ENCODE measurements at places on chromosomes 3 and 15.
A peak's percentile ranks its signal among the peaks of the same experiment; 100 is the strongest.

DNA sequence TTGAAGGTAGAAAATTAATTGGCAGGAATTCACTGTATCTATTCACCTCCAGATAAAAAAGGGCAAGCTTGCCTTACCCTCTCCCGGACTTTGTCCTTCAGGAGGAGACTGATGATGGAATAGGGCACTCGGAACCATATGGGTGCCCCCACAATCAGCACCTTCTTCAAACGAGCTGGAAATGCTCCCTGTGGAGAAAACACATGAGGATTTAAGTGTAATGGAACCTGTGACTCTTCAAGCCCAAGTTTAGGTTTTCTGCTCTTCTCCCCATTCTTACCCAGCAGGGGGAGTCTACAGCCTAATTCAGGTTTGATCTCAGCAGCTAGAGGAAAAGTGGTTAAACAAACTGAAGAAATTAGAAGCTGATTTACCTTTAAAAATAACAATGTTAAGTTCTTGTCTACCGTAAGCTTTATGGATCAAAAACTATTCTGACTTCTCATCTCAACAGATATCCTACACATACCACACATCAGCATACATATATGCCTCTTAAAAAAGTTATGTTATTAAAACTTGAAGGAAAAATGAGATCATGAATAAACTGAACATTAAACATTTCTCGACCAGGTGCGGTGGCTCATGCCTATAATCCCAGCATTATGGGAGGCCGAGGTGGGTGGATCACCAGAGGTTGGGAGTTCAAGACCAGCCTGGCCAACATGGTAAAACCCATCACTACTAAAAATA lies 57.5 kb upstream of the SIN3A start:
- peak; percentile 12 for DNase-seq

DNA sequence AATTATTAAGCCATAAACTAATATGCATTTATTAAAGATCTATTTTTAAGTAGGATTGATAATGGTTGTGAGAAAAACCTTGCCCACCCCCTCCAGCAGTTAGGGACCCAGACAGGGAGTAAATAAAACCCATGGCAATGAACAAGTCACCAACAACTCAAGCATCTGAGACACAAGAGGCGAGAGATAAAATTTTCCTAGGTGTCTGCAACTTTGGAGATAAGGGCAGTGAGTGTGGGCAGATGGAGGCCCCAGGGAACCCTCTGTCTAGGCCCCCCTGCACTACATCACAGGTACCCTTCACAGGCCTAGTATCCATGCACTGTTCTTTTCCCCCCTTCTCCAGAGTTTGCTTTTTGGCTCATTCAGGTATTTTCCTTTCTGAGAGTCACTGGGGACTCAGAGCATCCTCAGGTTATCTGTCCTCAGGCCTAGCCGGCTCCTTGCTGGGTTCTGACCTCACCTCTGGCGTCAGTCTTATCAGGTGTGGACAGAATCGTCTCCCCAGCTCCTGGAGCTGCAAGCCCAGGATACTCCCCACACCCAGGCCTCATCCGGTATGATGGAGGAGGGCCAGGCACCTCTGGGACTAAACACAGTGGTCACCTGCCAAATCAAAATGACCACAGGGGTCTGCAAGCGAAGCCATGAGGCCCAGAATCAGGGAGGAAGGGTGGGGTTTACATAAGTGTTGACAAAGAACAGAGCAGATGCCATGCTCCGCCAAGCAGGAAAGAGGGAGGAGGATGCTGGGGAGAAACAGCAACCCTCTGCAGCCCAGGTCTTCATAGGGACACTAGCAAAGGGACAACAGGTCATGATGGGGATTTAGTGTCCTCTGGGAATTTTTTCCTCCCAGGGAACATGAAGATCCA lies 50.4 kb downstream of the CCNL1 start:
- no peak for DNase-seq

- DNase-seq: no peak
These were observed 112.7 kb downstream of the RAB11A start for GRCh38 chr15:65981837-65982626.

DNA sequence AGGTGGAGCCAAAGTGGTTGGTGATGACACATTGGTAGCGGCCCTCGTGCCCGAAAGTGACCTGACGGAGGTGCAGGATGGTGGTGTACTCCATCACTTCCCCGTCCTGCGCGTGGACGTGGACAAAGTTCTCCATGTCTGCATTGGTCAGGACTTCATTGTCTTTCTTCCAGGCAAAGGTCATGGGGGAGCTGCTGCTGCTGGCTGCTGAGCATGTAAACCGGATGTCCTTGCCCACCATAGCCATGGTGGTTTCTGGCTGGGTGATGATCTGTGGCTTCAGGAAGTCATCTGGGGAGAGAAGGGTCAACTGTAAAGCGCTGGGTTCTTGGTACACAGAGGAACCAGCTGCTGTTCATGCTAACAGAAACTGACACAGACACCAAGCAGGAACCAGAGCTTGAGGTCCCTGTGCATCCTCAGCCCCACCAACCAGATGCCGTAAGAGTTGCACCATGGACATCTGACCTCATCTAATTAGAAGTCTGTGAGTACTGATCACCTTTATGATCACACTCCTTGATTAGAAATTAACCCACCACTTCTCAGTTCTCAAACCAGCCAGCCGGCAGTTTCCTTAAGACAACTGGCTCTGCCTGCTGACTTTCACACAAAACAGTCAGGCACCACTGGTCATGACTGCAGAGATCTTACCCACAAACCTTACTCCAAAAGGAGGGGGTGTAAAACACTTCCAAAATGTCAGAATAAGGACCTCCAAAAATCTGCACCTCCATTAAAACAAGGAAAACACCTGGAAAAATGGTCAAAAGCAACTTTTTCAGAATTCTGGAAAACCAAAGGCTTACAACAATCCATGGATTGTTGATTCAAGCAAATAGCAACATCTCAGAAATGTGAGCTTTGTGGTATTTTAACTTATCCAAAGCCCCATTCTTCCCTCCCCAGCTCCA lies 114.6 kb downstream of the LRIG1 start:
- no peak for DNase-seq

DNA sequence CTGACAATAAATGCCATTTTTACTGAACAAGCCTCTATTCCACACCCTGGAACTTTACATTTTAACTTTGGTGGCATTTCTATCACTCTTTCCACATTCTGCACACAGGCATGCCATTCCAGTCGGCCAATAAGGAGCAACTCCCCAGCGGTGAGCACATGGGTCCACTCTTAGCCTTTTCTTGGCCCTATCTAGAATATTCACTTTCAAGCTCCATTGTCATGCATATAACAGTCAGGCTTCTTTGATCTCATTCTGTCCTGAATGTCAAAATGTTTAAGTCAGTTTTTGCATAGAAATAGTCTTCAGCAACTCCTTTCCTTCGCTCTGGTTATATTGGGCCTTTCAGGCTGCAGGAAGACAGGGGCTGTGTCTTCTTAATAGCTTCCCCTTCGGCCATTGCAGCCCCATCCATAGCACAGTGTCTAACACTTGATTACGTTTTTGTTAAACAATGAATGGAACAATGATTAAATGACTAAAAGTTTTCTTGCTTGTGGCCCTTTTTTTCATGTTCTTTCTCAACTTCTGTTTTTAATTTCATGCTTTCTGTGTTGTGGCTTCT lies 427.3 kb downstream of the MFSD1 start:
- DNase-seq: no peak

GRCh38 chr3:123312331-123313265 lies 110.9 kb downstream of the SEC22A start:
- DNase-seq: no peak

- DNase-seq: peak; percentile 64
These were observed 60.3 kb downstream of the STRIT1 start for GRCh38 chr3:155233213-155233612.

DNA sequence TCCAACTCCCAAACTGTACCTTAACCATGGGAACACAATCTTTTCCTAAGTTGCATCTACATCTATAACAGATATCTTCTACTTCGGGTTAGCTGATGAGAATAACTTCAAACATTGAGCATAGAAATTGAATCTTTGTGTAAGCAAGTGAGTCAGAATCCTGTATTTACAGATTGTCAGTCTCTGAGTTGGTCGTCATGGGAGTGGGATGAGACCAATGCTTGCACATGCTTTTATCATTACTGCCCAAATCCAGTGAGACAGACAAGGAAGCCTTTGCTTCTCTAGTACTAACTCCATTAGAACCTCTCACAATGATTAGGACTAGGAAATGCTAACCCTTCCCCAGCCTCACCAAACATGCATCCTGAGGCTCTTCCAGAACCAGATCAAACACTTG lies 587.1 kb upstream of the ZNF717 start:
- no peak for DNase-seq

DNA sequence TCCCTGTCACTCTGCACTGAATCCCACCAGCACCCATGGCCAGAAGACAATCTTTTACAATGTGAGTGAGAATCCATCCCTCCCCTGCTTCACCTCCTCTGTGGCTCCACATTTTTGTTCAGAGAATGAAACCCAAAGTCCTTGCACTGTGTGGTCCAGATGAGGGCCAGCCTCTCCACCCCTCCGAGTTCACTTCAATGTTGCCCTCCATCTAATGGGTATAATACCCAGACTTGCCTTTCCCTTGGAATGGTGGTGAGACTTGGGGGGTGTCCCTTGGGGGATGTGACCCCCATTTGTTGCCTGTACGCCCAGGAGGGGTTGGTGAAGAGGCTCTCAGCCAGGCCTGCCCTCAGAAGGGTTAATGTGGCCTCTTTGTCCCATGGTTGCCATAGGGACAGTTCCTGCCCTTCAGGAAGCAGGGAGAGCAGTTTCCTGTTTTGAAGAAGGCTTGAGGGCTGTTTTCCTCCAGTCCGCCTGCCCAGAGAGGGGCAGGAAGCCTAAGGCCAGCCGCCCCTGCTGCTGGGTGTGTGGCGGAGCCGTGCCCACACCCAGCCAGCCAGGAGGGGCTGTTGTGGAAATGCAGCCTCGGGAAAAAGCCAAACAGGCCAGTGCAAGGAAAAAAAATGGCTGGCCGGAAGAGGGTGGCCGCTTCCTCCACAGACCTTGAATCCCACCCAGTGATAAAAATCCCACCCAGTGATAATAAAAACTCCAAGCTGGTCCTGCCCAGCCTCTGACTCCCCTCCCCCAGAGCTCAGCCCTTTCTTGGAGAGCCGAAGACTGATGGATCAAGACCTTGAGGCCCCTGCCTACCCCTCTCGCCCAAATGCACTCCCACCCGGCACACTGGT lies 14.6 kb upstream of the FGD5 start:
- DNase-seq: no peak

GRCh38 chr3:127546554-127546953 lies 44.0 kb downstream of the TPRA1 start:
- DNase-seq: no peak

DNA sequence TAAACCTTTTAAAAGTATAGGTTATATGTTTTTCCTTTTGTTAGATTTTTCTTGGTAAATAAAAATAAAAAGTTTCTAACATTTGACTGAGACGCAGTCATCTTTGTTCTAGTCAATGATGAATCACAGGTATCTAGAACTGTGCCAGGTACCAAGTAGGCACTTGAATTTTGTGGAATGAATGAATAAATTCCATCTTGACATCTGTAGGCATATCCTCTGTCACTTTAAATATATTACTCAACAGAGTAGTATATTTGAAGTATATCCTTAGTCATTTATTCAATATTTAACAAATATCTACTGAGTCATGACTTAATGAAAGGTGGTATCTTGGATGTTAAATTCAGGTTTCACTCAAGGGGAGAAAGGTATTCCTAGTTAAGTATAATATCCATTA lies 828.4 kb downstream of the TUSC7 start:
- DNase-seq: no peak

- DNase-seq: no peak
These were observed 32.1 kb upstream of the RPS17 start for GRCh38 chr15:82572311-82572710.

- no peak for DNase-seq
These were observed 200.2 kb upstream of the GOLGA6L4 start for GRCh38 chr15:84035399-84035766.

- DNase-seq: no peak
These were observed 9.4 kb downstream of the ZSCAN29 start for GRCh38 chr15:43361313-43361903.

DNA sequence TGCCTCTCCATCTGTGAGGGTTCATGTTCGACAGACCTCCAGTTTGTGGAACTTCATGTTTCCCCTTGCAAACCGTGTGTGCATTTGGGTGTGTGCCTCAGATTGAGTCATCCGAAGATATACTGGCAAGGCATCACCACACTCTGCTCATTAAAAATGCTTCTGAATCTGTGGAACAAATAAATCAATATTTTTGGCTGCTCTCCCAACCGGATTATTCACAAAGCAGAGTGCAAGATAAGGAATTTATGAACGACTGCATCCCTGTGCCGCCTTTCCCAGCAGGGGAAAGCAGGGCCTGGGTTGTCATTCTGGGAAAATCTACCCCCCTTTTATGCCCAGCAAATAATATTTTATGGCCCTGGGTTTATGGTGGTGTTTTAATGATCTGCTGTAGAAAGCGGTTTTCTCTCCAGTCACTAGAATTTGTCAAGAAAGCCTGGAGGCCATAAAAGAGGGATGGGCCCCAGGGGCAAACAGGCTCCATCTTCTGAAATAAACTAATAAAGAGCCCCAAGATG lies 4.2 kb upstream of the WNT5A start:
- DNase-seq: peak; percentile 94

DNA sequence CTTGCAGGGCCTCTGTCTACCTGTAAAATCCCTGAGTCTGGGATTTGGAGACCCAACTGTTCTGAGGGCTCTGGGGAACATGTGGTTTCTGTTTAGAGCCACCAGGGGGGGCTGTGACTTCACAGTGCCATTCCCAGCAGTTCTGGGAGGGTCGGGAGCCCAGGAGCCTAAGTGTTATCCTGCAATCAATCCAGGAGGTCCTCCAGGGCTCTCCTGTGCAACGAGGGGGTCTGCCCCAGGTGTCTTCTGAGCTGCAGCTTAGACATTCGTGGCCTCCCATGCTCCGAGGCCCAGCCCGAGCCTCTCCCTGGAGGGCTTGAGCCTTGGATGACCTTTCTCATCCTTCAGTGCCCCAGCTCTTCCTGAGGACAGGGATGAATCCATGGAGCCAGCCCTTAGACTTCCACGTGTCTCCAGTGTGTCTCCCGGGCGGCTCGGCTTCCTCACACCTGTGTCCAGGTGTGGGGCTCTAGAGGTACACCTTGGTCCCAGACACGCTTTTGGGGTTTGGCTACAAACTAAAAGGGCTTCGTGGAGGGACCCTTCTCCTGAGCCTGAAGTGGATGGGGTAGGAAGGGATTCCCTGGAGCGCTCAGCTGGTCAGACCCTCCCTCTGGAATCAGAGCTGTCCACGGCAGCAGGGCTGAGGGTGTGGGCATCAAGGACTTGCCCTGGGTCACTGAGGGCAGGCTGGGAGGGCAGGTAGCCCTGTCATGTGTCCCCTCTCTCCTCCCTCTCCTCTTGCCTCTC lies 20.3 kb upstream of the ABTB1 start:
- no peak for DNase-seq
